ENCODE measurements at places on chromosomes 16 and 17. TPM values are rescaled to one million over a fixed set of nuclear protein-coding genes. Genes with fewer than 3 reads are reported as not detected.

Gene RNF157
- total RNA-seq = 18.0 TPM

Gene KRT9
- total RNA-seq = not detected

Gene TMIGD1
- not detected for total RNA-seq

Gene VTN
- total RNA-seq = 38.1 TPM

Gene OR2C1
- total RNA-seq = not detected

Gene GHDC
- 7.0 TPM for total RNA-seq

Gene EPOP
- 0.57 TPM for total RNA-seq

Gene PLXDC1
- 15.8 TPM for total RNA-seq

Gene ARHGAP44
- 9.9 TPM for total RNA-seq

Gene PHLPP2
- 3.4 TPM for total RNA-seq

Gene CCL22
- total RNA-seq = not detected

Gene ZNF19
- 2.0 TPM for total RNA-seq

All from left ventricle myocardium superior (tissue), 1 donor.